ENCODE measurements at places on chromosomes 13 and 19.

DNA sequence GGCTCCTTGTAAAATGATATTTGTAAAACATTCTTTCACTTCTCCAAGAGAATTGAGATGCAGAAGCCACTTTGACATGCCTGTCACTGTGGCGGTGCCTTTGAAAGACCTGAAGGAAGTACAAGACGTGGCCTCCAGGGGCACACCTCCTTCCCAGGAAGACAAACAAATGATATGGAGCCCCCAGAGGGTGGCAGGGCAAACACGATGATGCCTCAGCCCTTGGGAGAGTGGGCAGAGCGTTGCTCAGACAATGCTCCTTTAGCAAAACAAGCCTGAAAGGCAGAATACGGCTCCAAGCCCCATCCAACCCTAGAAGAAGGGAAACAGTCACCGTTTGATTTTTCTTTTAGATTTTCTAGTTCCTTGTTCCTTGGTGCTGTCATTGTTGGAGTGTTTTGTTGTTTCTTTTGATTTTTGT is 9.2 kb upstream of the ATP12A start:
- no peak for DNase-seq

DNA sequence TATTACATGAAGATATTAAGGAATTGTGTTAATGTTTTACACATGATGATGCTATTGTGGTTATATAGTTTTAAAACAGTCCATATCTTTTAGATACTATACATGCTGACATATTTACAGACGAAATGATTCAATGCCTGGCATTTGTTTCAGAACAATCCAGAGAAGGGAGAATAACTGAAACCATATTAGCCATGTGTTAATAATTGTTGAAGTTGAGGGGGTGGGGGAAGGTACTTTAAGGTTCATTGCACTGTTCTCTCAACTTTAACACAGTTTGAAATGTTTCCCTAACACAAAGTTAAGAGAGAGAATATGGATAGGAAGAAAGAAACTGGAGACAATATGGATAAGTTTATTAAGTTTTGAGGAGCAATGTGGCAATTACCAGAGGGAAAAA is 5.8 kb downstream of the CRYL1 start:
- no peak for DNase-seq

DNA sequence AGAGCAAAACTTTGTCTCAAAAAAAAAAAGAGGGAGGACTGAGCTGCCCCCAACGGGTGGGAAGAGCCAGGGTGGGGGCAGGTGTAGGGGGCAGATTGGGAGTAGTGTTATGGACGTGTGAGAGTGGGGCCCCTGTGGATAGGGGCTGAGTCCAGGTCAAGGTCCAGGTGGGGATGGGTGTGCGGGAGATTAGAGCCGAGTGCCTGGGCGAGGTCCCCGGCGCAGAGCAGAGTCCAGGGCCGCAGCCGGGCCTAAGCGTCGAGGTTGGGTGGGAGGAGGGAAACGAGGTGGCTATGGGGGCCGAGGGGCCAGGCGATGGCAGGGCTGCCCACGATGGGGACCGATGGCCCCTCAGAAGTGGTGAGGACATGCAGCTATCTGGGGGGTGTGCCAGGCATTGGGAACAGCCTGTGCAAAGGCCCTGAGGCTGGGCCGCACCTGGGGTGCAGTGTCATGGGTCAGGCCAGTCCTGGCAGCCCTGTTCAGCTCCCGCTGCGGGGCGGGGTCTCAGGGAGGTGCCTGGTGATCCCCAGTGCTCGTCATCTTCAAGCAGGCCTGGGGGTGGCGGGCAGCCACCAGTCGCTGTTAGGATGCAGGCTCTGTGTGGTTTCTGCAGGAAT is 12.3 kb upstream of the MISP start:
- no peak for DNase-seq

DNA sequence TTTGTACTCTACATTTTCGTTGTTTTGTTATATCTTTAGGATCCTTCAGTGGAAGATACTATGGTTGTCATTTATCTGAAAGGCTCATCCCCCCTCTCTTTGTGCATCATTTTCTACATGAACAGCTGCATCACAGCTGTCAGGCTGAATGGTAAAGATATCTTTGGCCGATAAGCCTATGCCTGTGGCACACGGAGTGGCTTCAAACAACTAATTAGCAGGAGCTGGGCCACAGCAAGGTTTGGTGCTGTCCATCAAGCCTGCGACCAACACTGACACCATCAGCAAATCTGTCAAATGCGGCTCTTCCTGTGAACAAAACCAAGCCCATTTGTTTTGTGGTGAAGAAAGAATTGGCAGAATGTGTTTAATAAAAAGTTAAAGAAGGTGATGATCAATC is 334.4 kb downstream of the PCDH9 start:
- no peak for DNase-seq

- no peak for DNase-seq
Observed at GRCh38 chr19:6491802-6492592, 10.1 kb downstream of the TUBB4A start.

DNA sequence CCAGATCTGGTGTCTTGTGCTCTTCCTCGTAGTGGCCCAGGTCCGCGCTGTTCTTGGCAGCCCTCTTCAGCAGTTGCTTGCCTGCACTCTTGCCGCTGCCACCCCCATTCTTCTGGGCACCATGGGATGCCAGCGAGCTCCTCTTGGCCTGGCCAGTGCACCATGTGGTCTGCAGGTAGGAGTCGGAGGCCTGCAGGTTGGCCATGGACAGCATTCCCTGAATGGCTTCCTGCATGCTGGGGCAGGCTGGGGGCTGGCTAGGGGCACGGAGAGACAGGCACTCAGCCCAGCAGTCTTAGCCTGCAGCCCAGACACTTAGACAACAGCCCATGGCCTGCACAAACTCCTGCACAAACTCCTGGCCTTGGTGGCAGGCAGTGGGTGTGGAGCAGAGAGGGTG is 234.9 kb downstream of the TUBA3C start:
- no peak for DNase-seq

DNA sequence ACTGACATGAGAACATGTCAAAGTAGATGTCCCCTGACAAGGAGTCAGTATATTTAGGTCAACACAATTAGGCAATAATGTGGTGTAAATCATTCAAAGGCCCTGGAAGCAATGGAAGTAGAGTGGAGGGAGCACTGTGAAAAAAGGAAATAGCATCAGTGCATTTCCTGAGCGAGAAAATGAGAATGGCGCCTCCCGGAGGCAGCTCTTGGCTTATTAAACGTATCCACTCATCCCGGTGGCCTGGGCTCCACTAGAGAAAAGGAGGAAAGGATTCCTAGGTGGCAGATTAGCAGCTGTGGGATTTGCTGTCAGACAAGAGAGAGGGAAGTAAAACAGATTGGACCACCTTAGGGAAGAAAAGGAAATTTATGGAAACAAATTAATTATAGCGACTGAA is 173.7 kb upstream of the TMTC4 start:
- DNase-seq: no peak

DNA sequence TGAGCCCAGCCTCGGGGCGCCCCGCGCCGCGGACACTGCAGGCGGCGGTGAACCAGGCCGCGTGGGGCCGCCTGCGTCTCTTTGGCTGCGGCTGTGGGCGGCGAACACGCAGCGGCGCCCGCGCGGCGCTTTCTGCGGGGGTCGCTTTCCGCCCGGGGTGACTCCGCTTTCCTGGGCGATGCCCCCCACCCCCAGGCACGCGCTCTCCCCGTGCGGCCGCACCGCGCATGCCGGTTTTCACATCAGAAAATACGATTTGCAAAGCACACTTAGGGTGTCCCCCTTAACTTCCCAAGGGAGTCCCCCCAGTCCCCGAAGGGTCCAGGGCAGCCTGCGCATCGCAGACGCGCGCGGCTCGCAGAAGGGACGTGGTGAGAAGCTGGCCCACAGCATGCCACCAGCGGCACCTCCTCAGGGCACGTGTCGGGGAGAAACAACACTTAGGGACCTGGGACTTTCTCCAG is 5.3 kb downstream of the F7 start:
- DNase-seq: no peak

- no peak for DNase-seq
Observed at GRCh38 chr19:29478578-29479565, 46.9 kb upstream of the VSTM2B start.

GRCh38 chr19:17889609-17890214 is 18.0 kb downstream of the SLC5A5 start:
- no peak for DNase-seq

GRCh38 chr13:77810430-77810829 is 108.2 kb downstream of the EDNRB start:
- DNase-seq: peak; percentile 18

DNA sequence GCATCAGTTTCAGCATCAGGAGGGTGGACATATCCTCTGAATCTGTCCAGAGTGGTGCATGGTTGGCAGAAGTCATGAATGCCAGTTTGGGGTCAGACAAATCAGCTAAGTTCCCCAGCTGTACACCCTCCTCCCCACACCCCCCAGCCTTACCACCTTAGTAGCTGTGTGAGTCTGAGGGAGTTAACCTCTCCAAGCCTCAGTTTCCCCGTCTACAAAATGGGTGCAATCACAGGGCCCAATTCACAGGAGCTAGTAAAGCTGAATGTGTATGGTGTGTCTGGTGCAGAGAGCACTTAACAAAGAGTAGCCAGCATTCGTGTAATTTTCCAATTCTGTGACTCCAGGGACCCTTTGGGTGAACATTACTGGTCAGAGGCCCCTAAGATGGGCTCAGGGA is 13.4 kb upstream of the ZNF358 start:
- no peak for DNase-seq

DNA sequence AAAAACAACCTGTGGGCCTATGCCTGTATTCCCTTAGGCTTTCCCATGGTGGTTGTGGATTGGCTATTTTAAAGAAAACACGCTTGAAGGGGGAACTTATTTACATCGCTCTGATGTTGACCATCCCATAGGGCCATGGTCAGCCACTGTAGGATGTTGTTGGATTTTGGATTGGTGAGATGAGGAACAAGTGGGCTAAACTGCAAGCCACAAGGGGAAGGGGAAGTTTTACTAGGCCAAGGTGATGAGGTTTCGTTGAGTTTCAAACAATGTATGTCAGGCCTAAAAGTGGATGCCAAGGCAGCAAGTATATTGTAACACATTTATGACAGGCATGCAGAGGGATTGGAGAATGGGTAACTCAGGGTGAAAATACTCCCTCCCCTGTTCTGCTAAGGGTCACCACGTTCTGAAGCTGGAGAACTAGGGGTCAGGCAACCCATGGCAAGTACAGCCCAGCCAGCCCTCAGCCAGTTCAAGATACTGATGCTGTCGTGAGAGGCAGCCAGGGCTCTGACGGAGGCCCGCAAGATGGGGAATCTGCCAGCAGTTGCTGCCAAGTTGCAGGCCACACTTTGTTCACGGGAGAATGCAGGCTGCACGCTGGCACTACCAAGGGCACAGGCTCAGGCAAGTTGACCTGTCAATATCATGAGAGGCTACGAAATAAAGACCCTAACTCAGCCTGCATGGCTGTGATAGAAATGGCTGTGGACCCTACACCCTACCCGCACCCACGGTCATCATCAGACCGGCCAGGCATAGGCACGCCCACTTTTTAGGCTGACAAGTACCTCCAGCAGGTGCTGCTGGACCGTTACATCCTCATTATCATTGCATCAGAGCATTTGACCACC is 11.1 kb downstream of the IRGC start:
- DNase-seq: peak; percentile 9

GRCh38 chr19:55005684-55006488 is 32.2 kb downstream of the GP6 start:
- peak; percentile 90 for DNase-seq

DNA sequence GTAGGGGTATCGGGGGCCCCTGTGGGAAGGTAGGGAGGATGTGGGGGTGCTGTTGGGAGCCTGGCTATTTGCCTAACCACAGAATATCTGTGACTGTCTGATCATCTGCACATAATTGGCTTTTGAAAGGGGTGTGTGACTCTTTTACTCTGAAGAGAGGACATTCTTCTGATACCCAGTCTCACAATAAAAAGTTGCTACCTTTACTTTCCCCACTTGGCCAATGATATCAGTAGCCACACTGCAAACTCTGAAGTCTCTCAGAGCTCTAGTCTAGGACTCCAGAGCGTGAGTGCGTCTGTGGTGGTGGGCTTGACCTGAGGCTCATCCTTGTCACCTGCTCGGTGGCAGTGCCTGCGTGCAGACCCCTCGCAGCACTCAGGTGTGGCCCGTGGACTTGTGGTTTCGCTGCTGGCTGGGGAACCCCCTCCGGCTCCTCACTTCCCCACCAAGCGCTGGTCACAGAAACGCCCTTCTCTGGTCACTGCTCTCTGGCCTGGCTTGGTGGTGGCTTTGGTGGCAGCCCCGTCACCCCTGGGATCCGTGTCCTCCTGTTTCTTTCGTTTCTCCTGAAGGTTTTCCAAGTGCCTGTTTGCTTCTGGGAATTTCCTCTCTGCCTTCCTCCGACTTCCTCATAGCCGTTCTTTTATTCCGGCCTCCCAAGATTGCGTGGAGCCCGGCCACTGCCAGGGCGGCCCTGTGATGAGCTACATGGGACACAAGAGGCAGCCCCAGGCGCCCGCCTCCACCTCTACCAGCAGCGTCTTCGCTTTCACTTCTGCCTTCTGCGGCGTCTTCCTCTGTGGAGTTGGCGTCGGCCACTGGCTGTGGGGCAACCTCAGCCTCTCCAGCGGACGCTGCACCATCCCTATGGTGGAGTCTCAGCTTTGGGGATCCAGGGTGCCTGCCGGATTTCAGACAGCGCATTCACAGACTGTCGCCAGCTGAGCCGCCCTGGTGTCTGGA is 78.0 kb downstream of the ATP11A start:
- DNase-seq: no peak

GRCh38 chr13:32126278-32126677 is 94.7 kb downstream of the FRY start:
- DNase-seq: no peak

- DNase-seq: no peak
Observed at GRCh38 chr19:5472286-5472685, 17.1 kb downstream of the ZNRF4 start.

DNA sequence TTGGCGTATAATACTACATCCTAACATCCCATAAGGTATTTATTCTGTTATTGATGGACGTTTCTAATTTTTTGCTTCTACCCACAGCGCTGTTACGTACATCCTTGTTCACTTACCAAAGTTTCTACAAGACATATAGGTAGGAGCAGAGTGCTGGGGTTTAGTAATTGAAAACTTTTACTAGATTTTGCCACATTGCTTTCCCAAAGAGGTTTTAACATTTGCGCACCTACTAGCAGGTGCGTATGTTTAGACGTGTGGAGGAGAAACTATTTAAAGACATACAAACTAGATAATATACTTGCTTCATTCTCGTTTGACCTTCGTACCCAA is 559 bp upstream of the RPL21 start:
- no peak for DNase-seq

DNA sequence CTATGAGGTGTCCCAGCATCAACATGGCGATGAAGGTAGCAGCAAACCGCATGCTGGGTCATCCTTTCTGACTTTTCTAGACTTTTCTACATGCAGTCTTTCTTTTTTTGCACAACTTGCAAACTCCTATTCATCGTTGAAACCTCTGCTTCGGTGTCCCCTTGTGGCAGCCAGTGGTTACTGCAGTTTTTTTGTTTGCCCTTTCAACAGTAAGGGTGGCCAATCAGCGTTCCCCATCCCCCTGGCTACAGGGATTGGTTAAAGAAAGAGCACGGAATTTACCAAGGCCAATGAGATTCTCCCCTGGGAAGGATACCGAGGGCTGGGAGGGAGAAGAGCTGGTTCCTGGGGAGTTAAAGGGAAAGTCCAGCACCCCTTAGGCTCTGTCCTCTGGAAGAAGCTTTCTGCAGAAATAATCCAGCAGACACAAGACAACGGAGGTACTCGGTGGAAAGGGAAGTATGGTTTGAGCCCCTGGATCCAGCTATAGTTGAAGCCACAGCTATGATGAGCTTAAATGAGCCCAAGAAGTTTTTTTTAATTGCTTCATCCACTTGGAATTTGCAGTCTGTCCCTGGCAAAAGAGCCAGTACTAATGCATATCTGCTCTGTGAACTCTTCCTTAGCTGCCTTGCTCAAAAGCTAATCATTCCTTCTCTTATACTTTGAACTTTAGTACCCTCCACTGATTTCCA is 5.6 kb upstream of the LSM4 start:
- DNase-seq: peak; percentile 91

- DNase-seq: no peak
Observed at GRCh38 chr13:25541434-25542123, 169.8 kb downstream of the ATP8A2 start.

Measured in GDM1 (cell line).